GM18507 (cell line): ENCODE measurements at places on chromosomes 12 and 14.

GRCh38 chr14:75837151-75837787, 144.5 kb downstream of the TGFB3 start:
- no peak for DNase-seq

- DNase-seq: peak; percentile 3
These were observed 82.3 kb downstream of the PUS7L start for GRCh38 chr12:43676183-43676813.

- DNase-seq: no peak
These were observed 34.2 kb downstream of the PSMA6 start for GRCh38 chr14:35326375-35326774.

- no peak for DNase-seq
These were observed 498.5 kb downstream of the NELL2 start for GRCh38 chr12:44377443-44378187.

DNA sequence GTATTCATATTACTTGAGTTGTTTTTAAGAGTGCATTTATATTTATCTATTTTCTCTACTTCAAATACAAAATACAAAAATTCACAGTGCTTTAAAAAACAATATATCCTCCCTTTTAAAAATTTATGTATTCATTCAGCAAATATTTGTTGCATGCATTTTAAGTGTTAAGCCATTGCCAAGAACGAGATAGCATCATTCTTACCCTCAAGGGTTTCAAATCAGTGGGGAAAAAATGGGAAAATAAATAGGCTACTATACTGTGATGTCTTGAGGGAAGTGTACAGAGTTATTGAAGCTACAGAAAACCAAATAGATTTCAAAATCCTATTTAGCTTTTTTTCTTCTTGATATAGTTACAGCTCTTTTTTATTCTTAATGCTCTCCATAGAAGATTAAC, 23.2 kb downstream of the MRPS35 start:
- DNase-seq: no peak

GRCh38 chr12:115752913-115753726, 524.4 kb downstream of the MED13L start:
- DNase-seq: no peak

DNA sequence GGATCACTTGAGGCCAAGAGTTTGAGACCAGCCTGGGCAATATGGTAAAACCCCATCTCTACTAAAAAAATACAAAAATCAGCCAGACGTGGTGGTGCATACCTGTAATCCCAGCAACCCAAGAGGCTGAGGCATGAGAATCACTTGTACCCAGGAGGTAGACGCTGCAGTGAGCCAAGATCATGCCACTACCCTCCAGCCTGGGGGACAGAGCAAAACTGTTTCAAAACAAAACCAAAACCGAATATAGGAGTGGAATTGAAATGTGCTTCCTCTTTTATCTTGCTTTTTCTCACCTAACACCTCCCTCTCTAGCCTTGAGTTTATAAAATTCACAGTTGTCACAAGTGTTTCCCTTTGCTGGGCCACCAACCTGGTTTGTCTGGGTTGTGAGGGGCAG, 181.9 kb downstream of the PAH start:
- DNase-seq: peak; percentile 9

DNA sequence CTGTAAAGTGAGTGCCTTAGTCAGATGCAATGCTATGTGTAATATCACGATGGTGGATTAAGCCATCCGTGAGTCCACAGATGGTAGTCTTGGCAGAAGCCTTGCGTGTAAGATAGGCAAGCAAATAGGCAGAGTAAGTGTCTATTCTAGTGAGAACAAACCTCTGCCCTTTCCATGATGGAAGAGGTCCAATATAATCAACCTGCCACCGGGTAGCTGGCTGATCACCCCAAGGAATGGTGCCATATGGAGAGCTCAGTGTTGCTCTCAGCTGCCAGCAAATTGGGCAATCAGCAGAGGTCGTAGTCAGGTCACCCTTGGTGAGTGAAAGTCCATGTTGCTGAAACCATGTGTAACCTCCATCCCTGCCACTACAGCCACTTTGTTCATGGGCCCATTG, 371.2 kb upstream of the LRFN5 start:
- DNase-seq: no peak

DNA sequence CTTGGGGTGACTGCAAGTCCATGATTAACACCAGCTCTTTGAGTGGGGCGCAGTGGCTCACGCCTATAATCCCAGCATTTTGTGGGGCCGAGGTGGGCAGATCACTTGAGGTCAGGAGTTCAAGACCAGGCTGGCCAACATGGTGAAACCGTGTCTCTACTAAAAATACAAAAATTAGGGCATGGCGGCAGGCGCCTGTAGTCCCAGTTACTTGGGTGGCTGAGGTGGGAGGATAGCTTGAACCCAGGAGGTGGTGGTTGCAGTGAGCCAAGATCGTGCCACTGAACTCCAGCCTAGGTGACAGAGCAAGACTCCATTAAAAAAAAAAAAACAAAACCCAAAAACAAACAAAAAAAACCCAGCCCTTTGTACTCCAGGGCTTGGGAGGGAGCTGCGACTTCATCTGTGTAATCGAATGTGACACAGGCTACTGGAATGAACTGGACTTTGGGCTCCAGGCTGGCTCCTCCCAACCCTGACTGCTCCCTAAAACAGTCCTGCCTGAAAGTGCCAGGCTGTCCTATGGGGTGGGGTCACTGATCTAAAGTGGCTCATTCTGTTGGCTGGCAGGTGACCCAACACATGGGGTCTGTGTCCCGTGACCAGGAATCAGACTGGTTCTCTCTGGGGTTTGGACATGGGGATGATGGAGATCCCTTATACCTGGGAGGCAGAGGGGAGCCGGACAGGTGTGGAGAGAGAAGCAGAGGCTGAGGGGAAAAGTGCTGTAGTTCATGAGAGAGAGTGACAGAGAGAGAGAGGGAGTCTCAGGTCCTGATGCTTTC, 9.3 kb upstream of the C12orf43 start:
- DNase-seq: no peak
